IPS-NIHi11 (cell line): ENCODE measurements at places on chromosomes 13 and 19.

GRCh38 chr19:7360393-7360984, 11.8 kb downstream of the ARHGEF18 start:
- no peak for DNase-seq

DNA sequence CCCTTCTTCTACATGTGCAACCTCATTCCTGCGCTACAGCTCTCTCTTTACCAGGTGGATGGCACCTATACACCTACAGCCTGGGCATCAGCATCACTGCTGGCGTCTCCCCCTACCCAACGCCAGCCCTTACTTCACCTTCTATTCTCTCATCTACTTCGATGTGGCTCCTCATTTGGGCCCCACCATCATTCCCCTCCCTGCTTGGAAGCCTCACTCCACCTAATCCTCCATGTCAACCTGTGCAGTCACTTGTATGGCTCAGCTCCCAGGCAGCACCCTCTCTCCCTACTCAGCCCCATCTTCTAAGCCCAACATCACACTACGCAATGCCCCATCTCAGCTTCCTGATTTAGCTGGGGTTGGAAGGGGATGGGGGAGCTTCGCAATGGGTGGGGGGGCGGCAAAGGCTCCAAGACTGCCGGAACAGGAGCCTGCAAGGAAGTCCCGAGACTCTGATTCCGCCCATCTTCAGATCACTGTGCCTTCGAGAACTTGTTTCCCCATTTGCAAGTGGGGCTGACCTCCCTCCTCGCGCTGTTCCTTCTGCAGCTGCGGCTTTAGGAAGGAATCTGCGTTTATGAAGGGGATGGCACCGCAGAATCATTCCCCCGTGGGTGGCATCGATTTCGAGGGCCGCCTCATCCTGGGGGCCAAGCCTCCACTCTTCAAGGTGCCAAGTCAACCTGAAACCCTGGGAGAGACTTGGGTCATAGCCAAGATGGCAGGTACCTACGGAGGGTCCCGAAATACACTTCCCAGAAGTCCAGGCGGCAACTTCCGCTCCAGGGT, 913 bp downstream of the MZF1 start:
- no peak for DNase-seq

GRCh38 chr19:6038634-6039405, 60.9 kb upstream of the RANBP3 start:
- DNase-seq = no peak

- peak; percentile 98 for DNase-seq
Observed at GRCh38 chr19:1837625-1838105, 10.6 kb downstream of the REXO1 start.

DNA sequence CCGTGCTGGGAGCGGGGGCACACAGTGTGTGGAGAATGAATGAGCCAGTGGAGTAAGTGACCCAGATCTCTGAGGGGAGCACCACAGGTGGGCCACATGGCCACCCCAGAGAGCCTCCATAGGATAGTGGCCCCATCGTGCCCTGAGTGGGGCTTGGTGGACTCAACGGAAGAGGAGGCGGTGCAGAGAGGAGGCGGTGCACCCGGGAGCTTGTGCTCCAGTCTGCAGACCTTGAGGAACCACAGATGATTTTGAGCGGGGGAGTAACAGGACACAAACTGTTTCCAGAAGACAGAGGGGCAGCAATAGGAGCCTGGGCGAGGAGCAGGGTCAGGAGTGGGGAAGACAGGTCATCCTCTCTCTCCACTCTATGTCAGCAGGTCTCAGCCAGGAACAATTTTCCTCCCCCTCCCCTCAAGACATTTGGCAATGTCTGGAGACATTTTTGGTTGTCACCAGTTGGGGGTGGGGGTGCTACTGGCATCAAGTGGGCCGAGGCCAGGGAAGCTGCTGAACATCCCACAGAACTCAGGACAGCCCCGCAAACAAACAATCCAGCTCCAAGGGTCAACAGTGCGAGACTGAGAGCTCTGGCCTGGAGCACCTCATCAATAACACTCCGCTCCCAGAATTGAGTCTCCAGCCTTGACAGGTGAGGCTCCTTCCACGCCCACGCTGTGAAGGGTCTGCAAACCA, 182.2 kb downstream of the USP12 start:
- DNase-seq = no peak

DNA sequence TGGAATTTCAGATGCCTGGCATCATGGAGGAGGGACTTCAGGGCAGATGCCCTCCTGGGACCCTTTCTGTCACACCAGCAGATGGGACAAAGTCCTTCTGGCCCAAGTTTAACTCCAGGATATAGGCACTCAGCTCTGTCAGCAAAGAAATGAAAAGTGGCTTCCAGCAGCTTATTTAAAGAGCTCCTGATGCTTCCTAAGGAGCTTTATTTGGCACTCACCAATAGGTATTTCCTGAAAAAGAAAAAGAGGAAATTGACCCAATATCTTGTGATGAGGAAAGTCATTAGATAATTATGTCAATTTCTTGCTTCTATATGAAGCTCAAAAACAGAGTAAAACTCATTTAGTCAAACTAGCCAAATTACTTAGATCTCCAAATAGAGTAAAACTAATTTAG, 224.6 kb downstream of the RAP2A start:
- DNase-seq = no peak

- DNase-seq = no peak
Observed at GRCh38 chr19:38669552-38669951, 22.1 kb downstream of the ACTN4 start.

DNA sequence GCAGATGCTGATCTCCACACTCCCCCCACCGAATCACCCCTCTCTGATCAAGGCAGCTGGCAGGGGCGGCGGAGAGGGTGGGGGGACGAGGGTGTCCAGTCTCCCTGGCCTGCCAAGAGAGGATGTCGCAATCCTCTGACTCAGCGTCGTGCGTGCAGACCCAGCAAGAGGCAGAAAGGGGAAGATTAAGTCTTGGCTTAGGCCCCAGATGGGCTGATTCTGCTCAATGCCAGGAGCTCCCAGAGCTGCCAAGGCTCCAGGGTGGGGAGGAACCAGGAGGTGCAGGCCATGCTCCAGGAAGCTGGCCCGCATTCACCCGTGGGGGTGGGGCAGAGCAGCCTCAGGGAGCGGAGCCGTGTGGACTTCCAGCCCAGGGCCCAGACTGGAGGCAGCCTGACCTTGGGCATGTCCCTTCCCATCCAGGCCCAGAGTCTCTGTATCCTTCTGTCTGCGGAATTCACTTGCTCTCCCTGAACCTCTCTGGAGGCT, 6.6 kb upstream of the BCL3 start:
- DNase-seq = peak; percentile 69

- DNase-seq = peak; percentile 78
Observed at GRCh38 chr19:45160870-45161737, at the start of gene NKPD1. Gene NKPD1 (minus strand): TSS chr19:45160982. CDS start chr19:45160150, 832 bp downstream.

DNA sequence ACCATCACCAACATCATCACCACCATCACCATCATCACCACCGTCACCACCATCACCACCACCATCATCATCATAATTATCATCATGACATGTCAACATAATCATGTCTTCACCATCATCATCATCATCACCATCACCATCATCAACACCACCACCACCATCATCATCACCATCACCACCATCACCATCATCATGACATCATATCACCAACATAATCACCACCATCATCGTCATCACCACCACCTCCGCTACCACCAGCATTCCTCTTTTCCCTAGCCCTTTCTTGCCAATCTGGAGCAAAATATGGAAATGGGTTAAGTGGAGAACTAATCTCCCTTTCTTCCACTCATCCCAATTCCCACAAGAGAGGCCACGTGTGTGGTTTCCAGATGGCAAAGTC, 1.1 kb upstream of the TTYH1 start:
- no peak for DNase-seq
